T-helper 2 cell treated with Interferon-gamma antibody and Interleukin-4, amounts not matched to agents 5 μg/mL and 100 μg/mL, for 36 hours (primary cell): ENCODE measurements at places on chromosomes 2 and 18.

GRCh38 chr2:186605041-186605440, 15.2 kb downstream of the ITGAV start:
- no peak for DNase-seq

DNA sequence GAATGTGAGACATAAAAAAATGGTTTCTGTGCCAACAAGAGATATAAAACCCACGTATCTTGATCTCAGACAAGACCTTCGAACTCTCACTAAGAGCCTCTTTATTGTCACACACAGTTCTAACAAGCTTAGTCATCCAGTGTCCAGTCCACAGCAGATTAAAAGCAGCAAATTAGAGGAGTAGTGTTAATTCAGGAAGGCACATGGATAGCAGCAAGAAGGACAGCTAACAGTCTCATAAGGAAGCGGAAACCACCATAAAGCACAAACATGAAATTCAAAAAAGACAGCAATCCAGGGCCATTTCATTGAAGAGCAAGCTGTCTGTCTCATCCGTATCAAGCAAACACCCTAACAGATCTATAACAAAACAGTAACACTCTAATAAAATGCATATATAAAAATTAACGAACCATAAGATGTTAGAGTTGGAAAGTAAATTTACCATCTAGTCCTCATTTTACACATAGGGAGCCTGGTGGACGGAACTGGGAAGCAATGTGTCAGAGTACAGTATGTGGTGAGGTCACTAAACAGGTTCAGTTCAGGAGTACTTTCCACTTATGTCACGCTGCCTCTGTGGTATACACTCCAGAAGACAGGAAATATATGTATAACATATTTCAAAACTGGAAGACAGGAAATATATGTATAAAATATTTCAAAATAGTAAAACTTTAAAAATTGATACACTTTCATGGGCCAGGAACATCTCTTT, 18.3 kb downstream of the AAK1 start:
- DNase-seq: no peak

- DNase-seq: no peak
Observed at GRCh38 chr2:135299658-135300244, 231.3 kb downstream of the ZRANB3 start.

GRCh38 chr2:83689402-83689801, 769.7 kb downstream of the SUCLG1 start:
- DNase-seq: no peak

- DNase-seq: no peak
Observed at GRCh38 chr2:159648643-159649042, 32.3 kb upstream of the BAZ2B start.
